NCI-H526 treated with DMSO at 0.1 percent for 48 hours (cell line): ENCODE measurements at places on chromosomes 2 and 18.

- no peak for DNase-seq
Measured at GRCh38 chr2:222320436-222321395, 21.9 kb upstream of the PAX3 start.

GRCh38 chr2:19746611-19747309, 155.0 kb downstream of the TTC32 start:
- DNase-seq: no peak

GRCh38 chr2:85243101-85244072, 84.4 kb downstream of the TGOLN2 start:
- DNase-seq: no peak

DNA sequence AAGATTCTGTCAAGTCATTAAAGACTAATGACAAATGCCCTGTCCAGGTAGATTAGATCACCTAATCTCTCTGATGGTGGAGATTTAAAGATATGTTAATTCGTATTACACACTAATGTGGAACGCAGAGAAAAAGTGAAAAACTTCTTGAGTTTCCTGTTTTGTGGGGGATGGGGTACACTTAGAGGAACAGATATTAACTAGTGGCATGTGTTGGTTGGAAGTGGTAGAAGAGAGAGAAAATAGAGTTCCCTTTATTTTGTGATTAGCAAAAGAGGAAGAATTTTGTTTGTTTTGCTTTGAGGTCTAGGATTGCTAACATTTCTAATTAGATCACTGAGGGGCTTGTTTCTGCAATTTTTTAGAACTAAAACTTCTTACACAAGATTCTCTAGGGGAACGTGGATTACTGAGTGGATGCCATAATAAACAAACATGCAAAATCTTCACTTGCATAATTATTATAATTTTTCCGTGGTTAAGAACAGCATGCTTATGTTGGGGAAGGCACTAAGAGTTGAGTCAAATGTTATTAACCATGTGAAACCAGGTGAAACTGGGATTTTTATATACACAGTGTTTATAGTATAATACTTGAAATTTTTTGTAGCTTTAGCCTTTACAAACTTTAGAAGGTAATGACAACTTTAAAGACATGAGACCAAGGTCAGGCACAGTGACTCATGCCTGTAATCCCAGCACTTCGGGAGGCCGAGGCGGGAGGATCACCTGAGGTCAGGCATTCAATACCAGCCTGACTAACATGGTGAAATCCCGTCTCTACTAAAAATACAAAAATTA, 97.4 kb upstream of the STK17B start:
- no peak for DNase-seq

- no peak for DNase-seq
Measured at GRCh38 chr18:62683935-62684334, 31.4 kb upstream of the PHLPP1 start.

DNA sequence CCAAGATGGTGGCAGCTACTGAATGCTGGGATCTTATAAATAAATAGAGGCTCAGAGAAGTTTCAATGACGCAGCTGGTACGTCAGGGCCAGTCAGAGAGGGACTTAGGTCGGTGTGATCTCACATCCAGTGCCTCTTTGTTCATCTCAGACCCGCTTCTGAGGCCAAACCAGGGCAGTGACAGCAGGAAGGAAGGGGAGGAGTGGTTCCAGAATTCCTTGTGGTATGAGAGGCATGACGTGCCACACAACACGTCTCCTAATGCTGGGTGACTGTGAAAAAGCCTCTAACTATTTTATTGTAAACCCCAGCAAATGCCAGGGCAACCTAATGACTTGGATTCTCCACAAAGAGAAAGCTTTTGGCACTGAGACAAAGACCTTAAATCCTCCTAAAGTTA, 423.3 kb downstream of the LPIN1 start:
- no peak for DNase-seq

DNA sequence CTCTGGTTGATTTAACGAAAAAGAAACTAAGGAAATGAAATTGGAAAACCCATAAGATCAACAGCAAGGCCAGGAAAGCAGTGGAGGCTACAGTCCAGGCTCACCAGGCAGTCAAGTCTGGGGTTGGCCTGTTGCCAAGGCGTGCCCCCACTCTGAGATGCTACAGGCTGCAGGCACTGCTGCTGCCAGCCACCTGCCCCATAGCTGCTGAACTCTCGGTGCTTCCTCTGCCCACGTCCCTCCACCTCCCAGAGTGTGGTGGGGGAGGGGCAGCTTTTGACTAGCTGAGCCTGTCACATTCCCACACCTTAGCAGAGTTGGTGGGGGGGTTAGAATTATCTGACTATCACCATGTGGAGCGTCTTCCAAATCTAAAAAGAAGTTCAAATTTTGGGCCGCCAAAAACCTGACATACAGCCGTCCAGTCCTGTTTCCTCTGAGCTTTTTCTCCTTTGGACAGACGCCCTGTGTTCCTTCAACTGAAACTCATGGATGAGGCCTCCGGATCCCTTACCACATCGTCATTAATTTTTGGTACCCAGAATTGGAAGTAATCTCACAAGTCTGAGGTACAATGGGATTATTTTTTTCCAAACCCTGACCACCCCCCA, 3.9 kb upstream of the SH3RF3 start:
- no peak for DNase-seq

DNA sequence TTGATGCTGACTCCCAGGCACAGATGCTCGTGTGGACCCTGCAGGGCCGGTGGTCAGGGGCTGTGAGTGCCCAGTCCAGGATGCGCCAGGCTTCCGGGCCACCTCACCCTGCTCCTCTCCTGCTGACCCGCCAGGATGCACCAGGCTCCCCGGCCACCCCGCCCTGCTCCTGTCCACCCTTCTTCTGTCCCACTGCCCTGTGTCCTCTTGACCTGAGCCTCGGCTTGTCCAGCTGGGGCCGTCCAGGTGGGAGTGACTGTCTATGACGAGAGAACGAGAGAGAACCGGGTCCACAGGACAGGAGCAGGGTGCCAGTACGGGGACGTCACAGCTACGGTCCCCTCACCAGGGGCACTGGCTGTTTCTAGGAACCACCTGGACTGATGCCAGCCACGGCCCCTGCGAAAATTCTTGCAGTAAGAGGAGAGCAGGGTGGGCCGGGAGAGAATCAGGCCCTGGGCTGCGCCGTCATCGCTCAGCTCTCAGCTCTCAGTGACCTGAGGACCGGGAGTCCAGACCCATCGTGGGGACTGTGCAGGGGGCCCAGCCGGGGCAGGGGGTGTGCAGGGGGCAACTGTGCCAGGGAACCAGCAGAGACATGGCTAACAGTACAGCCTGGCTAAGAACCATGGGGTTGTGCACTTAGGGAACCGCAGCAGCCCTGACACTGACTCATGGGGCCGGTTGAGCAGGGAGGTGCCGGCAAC, 12.9 kb upstream of the NFATC1 start:
- DNase-seq: no peak

GRCh38 chr18:76686737-76687231, 135.6 kb upstream of the ZNF236 start:
- peak; percentile 41 for DNase-seq

DNA sequence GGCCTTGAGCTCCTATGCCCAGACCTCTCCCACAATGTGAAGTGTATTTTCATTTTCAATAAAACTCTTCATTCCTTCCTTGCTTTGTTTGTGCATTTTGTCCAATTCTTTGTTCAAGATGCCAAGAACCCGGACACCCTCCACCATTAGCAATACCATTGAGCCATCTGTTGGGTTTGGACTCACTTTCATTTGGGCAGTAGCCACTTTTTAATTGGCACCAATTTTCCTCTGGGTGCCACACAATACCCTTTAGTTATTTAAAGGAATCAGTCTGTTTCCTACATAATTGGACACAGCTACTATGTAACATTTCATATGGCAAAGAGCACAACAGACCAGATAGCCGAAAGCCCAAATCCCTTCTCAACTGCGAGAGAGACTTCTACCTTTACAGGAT, 22.5 kb upstream of the SLC35G4 start:
- no peak for DNase-seq

- no peak for DNase-seq
Measured at GRCh38 chr2:64329848-64330247, 124.1 kb upstream of the LGALSL start.
